ENCODE measurements at places on chromosomes 12 and 14.

GRCh38 chr12:12017135-12017581 is 53.6 kb upstream of the BCL2L14 start:
- DNase-seq: no peak

GRCh38 chr12:120429368-120429767 is 8.5 kb upstream of the COX6A1 start:
- DNase-seq: no peak

- DNase-seq: no peak
Measured at GRCh38 chr12:54371328-54372112, 7.2 kb upstream of the GPR84 start.

DNA sequence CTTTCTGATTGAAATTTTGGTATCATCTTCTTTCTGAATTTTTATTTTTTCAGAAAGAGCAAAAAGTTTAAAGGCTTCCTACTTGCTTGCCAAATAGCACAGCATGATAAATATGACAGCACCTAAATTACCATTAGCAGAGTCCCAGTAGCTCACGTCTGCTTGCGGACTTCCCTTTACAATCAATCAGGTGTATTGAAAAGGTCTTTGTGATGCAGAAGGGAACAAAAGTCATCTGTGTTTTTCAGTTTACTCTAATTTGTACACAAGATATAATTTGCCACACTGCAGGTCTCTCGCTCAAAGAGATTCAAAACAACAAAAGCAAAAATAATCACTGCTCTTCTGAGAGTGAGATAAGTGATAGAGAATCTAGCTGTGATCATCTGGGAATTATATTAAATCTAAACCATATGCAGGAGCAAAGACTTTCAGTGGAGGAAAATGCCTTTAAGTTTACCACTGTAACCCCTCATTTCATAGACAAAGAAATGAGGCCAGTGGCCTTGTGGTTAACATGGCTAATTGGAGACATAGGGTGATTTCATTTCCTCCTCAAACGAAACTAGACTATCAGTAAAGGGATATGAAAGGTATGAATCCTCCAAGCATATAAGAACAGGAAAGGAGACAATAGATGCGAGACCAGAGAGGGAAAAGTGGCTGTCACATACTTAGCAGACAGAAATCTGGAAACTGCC is 240.8 kb upstream of the TMPO start:
- DNase-seq: no peak

GRCh38 chr12:124566161-124566996 is 1.0 kb downstream of the NCOR2 start:
- peak; percentile 63 for DNase-seq

DNA sequence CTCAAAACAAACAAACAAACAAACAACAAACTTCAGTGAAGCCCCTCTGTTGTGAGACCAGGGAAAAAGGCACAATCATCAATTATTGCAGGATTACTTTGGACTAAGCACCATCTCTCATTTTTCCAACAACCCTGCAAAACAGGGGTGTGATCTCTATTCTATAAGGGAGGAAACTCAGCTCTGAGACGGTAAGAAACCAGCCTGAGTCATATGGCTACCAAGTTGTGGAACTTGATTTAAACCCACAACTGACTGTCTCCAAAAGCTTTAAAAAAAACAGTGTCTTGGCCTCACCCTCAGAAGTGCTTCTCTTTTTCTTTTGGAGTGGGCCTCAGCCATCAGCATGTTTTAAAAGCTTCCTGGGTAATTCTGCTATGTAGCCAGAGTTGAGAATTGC is 49.8 kb downstream of the RIN3 start:
- DNase-seq: peak; percentile 49

- no peak for DNase-seq
Measured at GRCh38 chr12:73984552-73984951, 553.1 kb upstream of the ATXN7L3B start.

GRCh38 chr12:13343375-13343774 is 146.8 kb downstream of the EMP1 start:
- DNase-seq: peak; percentile 90

DNA sequence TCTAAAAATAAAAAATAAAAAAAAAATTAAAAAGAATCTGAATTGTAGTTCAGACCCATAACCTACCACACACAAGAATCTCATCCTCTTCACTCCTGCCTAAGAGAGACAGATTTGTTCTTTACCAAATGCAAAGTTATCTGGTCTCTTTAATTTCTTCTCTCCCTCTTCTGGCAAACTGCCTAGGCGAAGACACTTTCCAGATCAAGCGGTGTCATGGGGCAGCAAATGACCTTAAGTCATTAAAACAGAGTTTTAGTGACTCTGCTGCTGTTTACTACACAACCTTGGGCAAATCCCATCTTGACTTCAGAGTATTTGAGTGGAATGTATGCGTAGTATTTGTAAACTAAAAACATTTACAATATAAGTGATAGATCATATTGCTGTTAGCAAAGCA is 60.9 kb upstream of the NID2 start:
- DNase-seq: peak; percentile 34

DNA sequence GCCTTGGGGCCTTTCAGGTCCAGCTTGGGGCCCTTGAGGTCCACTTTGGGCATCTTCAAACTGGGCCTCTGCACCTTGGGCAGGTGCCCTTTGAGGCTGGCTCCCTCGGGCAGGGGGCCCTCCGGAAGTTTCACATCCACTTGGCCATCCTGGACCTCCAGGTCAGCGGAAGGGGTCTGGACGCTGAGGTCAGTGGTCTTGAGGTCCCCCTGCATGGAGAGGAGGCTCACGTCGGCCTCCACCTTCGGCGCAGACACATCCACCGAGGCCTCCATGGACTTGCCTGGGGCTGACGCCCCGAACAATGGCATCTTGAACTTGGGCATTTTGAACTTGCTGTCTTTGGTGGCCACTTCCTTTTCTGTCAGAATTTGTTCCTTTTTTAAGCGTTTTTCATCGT is 25.1 kb downstream of the AHNAK2 start:
- DNase-seq: no peak

GRCh38 chr14:22837750-22838538 is 1.6 kb downstream of the MMP14 start:
- DNase-seq: peak; percentile 63

DNA sequence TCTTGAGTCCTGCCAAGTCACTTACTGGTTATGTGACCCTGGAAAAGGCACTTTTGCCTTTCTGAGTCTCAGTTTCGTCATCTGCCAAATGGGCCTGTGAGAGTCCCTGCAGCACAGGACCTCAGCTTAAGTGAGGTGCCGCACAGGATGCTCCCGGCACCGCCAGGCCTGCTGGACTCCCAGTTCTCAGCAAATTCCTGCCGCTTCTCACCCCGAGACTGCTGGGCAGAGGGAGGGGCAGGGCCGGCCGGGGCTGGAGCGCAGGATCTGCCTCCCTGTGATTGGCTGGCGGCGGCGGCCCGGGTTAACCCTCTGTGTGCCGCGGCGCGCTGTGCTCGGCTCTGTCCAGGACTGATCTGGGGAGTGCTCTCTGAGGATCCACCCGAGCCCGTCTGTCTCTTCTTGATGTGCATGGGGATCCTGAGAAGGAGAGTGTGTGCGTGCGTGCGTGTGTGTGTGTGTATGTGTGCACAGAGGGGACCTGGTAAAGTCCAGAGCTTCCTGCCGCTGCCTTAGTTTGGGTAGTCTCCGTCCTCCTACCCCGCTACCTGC is 8.6 kb downstream of the SETD1B start:
- peak; percentile 66 for DNase-seq

DNA sequence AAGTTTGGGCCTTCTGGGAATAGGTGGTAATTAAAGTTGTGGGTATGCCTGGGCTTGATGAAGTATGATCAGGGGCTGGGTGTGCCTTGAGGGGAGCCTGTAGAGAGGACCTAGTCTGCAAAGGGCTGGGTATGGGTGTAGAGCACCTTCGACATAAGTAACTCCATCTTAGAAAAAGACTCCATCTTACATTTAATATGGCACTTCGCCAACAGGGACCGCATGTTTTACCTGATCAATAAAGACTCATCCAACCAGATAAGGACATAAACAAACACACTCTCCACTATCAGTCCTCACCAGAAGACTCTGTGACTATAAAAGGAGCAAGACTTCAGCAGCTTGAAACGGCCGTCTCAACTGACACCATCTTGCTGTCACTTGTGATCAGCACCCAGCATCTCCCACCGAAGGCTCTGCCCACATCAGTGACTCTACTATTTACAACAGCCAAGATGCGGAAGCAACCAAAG is 23.5 kb upstream of the GPR68 start:
- DNase-seq: no peak

DNA sequence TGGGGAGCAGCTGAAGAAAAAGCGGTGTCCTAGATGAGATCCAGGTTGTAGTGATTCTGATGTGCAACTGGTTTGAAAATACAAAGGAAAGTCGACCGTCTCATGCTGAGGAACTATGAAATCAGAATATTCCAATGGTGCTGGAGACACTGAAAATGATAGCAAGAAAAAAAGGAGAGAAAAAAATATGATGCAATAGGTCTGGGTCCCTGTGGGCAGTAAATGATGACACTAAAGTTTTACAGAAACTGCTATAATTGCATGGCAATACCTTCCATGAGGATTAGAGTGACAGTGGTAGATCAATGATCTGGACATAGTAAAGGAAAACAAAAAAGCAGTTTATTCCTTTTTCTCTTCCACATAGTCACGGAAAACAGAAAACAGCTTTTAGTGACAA is 2.3 kb downstream of the PYM1 start:
- DNase-seq: no peak

DNA sequence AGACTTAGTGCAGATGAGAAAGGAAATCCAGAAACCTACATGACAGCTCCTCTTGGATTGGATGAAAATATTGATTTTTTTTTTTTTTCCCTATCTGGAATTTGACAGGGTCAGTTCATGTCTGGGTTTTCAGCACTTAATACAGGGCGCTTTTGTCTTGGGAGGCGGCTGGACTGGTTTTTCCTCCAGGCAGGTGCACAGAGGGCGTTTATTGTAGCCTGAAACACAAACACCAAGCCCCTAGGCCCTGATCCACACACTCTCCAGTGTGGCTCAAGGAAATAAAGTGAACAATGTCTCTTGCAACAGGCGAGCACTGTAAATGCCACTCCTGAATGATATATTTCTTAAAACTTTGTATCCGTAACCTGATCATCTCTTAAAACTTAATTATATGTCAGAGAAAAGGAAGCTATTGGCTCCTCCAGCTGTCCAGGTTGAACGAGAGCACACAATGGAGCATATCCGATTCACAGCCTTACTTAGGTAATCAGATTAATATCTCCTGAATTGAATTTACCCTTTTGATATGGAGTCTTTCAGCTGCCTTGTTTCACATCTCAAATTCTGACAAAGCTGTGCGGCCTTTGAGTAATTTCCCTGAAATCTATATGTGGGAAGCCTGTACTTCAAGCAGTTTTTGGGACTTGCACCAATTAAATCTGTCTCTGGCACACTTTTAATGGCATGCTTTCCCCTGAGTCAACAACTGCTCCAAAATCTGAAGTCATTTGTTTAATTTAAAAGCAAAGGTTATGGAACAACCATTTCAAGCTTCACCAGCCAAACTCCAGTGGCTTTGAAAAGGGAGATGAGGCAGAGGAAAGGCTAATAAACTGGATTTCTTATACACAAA is 485.7 kb downstream of the ZFP36L1 start:
- DNase-seq: peak; percentile 39

DNA sequence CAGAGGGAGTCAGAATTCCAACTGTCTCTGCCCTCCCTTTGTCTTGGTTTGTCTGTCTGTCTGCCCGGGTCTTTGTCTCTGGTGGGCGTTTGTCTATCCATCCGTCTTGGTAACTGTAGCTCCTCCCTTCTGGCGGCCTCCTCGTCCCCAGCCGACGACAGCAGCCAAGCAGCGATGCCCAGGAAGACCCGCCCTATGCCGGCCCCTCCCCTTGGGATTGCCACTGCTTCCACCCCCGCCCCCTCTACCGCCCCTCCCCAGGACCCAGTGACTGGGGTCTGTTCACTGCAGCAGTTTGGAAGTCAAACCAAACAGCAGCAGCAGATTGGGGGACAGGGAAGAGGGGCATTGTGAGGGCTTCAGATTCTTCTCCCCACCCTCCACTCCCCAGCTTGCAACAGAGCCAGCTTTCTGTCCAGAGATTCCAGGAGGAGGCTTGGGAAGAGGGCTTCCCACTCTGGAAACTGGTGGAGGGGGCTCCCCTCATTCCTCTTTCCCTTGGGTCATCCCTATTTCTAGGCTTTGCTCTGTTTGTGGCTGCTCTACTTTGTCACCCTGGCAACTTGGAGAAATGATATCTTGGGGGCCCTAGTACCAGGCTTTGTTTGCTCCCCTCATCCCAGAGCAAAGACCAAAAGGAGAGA is 2.4 kb upstream of the RARG start:
- DNase-seq: no peak

- DNase-seq: peak; percentile 23
Measured at GRCh38 chr12:94267921-94268471, 119.6 kb downstream of the PLXNC1 start.

GRCh38 chr12:91805031-91805430 is 340.6 kb downstream of the BTG1 start:
- DNase-seq: no peak

DNA sequence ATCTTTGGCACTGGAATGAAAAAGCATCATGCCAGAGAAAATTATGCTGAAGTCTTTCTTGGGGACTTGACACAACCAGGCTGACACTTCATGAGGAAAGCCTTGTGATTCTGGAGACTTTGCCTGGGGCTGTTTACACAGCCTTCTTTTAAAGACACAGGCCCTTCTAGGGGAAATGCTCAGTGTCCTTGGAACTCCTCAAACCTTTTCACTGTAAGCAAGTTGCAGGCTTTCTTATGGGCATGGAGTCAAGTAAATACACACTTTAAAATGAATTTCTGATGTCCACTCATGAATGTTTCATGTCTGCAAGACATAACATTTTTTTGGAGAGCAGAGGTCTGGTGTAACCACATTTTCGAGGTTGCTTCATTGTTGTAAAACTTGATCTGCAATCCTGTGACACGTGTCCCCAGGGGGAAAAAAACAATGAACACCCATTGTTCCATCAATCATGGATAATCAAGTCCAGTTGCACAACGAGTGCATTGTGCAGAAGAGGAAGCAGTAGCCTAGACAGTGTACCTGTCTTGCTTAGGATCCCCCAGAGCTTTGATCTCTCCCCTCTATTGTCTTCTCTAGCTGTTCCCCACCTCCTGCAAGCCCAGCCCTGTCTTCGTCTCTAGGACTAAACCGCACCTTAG is 155.1 kb upstream of the PRICKLE1 start:
- DNase-seq: peak; percentile 71

DNA sequence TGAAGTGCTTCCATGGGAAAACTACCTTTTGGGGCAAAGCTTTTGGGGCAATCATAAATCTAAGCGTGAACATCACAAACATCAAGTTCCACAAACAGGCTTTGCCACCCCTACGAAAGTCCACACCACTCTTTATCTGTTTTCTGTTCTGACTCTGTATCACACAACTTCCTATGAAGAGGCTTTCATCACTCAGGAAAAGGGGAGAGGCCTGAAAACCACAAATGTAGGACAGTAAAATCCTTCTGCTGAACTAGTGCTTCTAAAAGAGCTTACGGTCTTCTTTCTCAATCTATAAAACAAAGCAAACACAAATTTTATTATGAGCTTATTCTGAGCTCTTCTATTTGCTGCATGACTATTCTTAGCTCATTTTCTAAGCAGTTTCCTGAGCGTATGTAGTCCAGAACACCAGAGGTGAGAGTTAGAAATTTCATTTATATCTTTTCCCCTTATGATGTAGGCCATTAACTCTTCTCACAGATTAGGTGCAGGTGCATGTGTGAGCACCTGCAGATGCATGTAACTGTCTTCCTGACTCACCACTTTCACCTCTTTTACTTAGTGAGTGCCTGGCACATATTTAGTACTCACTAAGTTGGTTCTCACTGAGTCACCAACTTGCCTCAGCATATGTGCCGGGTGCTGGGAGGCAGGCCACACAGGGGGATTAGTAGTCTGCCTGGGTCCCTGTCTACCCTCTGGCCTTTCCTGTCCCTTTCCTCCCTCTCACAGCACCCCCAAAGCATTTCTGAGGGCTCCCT is 32.9 kb upstream of the SYCP3 start:
- no peak for DNase-seq
